Psoas muscle (tissue), 8 donors: ENCODE measurements at places on chromosomes 2 and 18.

DNA sequence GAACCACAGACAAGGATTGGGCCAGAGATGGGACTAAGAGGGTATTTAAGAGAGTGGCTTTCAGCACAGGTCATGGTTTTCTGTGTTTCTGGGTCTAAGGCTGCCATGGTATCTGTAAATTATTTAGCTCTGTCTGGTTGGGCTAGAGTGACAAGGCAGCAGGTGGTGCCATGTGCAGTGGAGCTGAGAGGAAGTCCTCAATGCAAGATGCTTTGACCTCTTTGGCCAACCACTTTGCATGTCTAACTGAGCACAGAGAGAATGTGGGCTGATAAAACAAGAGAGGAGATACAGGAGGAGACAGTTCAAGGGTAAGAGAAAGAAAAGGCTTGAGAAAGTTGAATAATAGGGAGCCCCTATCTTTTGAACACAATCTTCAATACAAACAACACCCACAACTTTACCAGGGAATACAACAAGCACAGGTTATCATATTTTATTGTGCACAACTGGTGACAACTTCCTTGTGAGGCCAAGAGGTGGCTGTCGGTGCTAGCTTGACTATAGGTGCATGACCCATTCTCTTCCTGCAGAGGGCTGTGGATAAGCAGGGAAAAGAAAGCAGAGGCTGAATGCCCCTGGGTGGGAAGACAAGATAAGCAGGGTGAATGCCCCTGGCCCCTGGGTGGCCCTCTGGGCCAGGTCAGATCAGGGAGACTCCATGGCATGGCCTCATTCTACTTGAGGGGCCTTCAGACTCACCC lies 12.3 kb downstream of the FLACC1 start:
- DNase-seq, result no peak

- DNase-seq, result no peak
Measured at GRCh38 chr18:7205346-7205745, 25.5 kb upstream of the LRRC30 start.

GRCh38 chr18:2826581-2826980 lies 20.2 kb upstream of the EMILIN2 start:
- DNase-seq, result peak; percentile 65

DNA sequence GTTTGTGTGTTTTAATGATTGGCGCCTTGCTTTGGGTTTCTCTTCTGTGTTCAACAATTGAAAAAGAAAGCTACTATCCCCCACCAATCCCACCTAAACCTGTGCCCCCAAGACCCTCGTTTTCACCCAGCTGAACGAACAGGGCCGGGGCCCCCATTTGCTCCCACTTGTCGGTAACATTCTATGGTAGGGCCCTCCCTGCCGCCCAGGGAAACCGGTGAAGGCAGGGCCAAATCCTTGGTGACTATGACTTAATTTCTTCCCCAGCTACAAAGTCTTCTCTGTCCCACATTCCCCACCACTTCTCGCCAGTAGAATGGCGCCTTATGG lies 598 bp upstream of the SNRNP200 start:
- no peak for DNase-seq

DNA sequence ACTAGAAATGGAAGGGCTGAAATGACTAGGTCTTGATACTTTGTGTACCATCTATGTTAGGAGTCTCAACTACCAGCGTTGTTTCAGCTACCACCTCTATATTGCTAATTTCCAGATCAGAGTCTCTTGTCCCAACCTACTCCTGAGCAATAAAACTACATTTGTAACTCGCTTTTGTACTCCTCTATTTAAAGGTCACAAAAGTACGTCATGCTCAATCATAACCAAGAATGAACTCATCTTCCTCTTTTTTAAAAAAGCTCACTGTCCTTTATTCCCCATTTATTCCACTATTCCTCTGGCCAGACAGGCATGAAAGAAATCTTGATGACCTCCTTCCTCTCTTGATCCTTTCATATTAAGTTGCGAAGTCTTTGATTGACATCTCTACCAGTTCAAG lies 11.2 kb upstream of the MATN3 start:
- DNase-seq, result no peak

- no peak for DNase-seq
Measured at GRCh38 chr2:182283512-182283911, 143.3 kb downstream of the PDE1A start.

DNA sequence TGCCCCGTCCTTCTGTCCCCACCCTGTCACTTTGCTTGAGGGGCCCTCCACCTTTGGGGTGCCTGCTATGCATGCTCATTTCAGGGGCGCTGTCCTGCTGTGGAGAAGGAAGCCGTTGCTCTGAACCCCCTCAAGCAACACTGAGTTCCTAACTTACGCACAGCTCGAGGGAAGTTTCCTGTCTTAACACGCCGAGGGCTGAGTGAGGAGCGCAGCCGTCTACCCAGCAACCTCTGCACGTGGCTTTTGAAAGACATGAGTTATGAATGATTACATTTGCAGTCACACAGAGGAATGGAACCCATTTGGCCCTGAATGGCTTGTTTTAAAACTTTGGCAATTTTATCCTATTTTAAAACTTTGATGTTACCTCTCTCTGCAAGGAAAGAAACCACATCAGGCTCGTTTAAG lies 14.0 kb downstream of the RAMP1 start:
- DNase-seq, result no peak

DNA sequence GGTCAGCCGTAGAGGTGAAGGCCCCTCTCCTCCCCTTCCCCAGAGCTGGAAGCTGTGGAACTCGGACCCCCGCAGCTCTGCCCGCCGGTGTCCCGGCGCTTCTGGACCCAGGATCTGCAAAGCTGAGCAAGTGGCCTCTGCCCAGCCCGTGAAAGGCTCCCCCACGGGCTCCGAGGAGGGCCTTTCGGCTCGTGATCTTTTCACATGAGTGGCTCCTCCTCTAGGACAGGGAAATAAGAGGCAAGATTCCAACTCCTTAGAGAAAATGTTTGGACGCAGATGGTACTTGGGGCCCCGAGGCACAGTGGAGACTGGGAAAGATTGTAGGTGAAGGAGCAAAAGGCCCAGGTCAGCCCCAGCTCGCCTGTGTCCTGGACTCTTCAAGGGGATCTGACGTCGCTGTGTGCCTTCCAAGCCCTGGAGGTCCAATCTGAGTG lies 48.2 kb upstream of the SP3 start:
- peak; percentile 50 for DNase-seq

- no peak for DNase-seq
Measured at GRCh38 chr2:59232394-59233165, 991.5 kb upstream of the FANCL start.
